Left colon (tissue), 2 donors: ENCODE measurements at places on chromosomes 2 and 18. TPM values are rescaled to one million over a fixed set of nuclear protein-coding genes. Genes with fewer than 3 reads are reported as not detected.

Gene FKBP7
- 2.4 TPM for total RNA-seq

Gene SLC25A12
- total RNA-seq, result 17.9 TPM

Gene REG1B
- 4.6 TPM for total RNA-seq

Gene MYO5B
- 128 TPM for total RNA-seq

Gene GRP
- 0.81 TPM for total RNA-seq

Gene DAPL1
- not detected for total RNA-seq

Gene POTEI
- total RNA-seq, result 0.06 TPM

Gene C2orf66
- not detected for total RNA-seq

Gene CD207
- total RNA-seq, result not detected

Gene USP14
- total RNA-seq, result 39.3 TPM

Gene VSNL1
- total RNA-seq, result 3.6 TPM

Gene SULT1C4
- 0.46 TPM for total RNA-seq

Gene VIT
- 0.50 TPM for total RNA-seq
